ENCODE measurements at places on chromosomes 6 and 20.

DNA sequence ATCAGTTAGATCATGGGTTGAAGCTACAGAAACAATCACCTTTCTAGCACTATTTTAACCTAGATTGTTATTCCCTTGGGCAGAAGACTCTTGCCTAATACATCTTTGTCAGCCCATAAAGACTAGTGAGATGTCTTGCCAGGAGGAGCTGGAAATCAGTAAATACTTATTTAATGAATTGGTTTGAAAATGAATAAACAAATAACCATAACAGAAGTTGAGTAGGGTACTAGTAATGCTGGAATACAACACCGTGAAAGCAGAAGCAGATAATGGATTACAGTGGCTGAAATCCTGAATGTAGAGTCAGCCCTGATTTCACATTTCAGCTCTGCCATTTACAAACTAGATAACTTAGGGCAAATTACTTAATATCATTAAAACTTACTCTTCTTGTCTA is 236.1 kb downstream of the PACRG start:
- no peak for DNase-seq

GRCh38 chr20:63545814-63546213 is 1.7 kb downstream of the SRMS start:
- no peak for DNase-seq

GRCh38 chr6:48429021-48429420 is 318.0 kb upstream of the PTCHD4 start:
- DNase-seq: no peak

GRCh38 chr6:49430187-49430586 is 32.9 kb downstream of the MMUT start:
- peak; percentile 8 for DNase-seq

DNA sequence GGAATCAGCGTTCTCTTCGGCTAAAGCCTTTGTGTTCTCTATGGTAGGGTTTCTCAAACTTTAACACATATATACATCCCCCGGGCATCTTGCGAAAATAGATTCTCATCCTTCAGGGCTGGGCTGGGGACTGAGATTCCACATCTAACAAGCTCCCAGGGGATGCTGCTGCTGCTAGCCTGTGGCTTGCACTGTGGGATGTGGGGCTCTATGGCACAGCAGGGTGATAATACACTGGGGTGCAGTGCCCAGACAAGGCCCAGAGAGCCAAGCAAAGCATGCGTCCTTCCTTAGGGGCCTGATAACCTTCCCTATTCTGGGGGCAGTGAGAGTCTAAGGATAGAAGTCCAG is 102.0 kb downstream of the LAMP5 start:
- no peak for DNase-seq

- no peak for DNase-seq
Observed at GRCh38 chr6:3325210-3325609, 66.5 kb downstream of the PSMG4 start.

DNA sequence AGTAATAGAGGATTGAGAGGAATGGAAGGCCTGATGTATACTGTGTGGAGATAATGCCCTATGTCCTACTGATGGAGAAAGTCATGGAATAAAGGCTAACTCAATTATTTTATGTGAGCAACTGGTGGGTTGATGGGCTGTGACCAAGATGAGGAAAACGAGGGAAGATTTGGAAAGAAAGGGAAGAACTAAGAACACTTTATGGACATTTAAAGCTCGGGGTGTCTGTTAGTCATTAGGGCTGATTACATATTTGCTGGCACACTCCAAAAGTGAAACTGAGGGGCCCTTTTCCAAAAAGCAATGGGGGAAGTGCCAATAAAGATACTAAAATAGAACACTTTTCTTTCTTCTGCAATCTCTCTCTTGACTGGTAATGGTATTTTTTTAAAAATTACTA is 439.5 kb downstream of the PLCB1 start:
- no peak for DNase-seq

- DNase-seq: no peak
Observed at GRCh38 chr6:21109391-21110178, 484.0 kb upstream of the SOX4 start.

DNA sequence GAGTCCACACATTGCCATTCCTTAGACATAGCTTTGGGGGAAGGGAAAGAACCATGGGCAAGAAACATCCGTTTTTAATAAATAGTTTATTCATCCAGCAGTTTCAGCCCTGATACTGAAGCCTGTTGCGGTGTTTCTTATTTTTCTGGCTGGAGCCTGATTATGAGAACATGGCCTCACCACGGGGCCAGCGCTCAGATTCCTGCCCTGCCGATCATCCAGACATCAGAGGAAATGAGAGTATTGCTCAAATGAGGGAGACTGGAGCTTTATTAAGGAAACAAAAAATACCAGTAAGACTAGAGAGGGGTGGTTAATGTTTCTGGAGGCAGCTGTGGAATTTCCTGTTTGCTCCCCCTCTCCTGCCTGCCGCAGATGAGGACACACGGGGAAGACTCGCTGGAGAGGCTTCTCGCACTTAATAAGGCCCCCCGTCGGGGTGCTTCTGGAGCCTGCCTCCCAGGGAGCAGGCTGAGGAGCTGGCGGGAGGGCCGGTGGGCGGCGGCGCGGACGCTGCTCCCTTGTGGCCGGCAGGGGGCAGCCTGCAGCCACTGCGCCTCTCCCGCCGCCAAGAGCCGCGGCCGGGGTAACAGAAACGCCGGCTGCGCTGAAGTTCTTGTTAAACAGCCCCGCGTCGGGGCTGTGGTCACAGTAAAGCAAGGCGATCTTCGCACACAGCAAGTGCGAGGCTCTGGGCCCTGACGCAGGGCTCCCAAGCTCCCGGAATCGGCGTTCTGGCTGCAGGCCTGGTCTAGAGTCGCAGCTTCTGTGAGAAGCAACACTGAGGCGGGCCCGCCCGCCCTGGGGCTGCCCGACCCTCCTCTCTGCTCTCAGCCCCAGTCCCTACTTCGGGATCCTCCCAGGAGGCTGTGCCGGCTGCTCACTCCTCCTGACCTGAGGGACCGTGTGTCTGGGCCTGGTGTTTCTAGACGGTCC is 17.5 kb downstream of the LEMD2 start:
- no peak for DNase-seq

GRCh38 chr20:38083338-38084048 is 49.9 kb downstream of the RPRD1B start:
- no peak for DNase-seq

DNA sequence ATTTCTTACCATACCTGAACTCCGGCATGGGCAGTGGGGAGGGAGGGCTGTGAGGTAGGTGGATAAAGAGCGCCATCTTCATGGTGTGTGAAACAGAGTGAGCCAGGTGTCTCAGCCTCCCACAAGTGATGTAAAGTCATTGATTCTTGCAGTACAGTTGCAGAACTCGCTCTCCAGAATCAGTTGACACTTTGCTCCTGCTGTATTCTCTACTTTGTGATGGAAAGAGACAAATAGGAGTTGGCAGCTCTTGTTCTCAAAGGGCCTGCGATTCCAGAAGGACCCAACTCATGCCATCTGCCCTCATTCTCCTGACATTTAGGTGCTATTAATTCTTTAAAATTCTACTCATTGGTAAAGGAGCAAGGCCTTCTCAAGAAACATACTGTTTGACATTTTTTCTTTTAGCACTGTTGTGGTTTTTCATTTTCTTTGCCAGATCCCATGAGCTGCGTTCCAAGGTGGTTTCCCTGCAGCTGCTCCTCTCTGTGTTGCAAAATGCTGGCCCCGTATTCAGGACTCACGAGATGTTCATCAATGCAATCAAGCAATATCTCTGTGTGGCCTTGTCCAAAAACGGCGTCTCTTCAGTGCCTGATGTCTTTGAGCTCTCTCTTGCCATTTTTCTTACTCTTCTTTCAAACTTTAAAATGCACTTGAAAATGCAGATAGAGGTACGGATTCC is 49.3 kb downstream of the ARFGEF2 start:
- DNase-seq: no peak

GRCh38 chr6:169092375-169092774 is 161.3 kb downstream of the THBS2 start:
- no peak for DNase-seq

- DNase-seq: peak; percentile 84
Observed at GRCh38 chr6:155782320-155782731, 326.7 kb upstream of the NOX3 start.

DNA sequence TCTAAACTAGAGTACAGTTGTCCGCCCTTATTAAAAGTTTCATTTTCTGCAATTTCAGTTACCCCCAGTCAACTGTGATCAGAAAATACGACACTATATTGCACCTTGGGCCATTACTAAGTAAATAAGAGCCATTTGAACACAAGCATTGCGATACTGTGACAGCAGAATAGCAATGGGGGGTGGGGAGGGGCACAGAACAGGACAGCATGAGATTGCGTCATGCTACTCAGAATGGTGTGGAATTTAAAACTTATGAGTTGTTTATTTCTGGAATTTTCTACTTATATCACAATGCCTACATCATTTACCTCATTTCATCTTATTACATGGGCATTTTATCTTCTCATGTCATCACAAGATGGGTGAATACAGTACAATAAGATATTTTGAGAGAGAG is 166.3 kb downstream of the MANEA start:
- no peak for DNase-seq

GRCh38 chr20:45346291-45346718 is 1.9 kb downstream of the SDC4 start:
- no peak for DNase-seq

GRCh38 chr6:132768051-132768517 is 10.4 kb upstream of the VNN2 start:
- DNase-seq: no peak

- peak; percentile 90 for DNase-seq
Observed at GRCh38 chr6:113526553-113526952, 330.6 kb upstream of the MARCKS start.

- DNase-seq: no peak
Observed at GRCh38 chr20:62374331-62375152, 7.4 kb upstream of the LAMA5 start.

DNA sequence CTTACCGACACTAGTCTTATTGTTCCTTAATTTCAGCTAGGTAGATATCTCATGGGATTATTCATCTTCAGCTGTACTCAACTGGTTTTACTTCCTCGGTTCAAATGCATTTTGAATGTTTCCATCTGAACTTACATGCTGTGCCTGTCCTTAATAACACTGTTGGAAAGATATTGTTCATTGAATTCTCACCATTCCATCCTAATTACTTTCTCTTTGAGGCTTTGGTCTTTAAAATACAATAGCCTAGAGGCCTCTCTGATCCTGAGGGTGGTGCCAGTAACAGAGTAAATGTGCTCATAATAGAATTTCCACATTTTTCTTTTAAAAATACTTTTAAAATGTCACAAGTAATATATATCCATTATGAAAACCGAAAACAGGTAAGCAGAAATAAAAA is 54.0 kb downstream of the IL20RA start:
- no peak for DNase-seq

DNA sequence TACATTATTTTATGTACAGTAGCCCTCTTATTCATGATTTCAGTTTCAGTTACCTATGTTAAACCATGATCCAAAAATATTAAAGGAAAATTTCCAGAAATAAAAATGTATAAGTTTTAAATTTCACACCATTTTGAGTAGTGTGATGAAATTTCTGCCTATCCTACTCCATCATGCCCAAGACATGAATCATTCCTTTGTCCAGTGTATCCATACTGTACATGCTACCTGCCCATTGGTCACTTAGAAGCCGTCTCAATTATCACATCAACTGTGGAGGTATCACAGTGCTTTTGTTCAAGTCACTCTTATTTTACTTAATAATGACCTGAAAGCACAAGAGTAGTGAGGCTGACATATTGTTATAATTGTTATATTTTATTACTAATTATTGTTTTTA is 32.3 kb upstream of the PLCB4 start:
- no peak for DNase-seq

DNA sequence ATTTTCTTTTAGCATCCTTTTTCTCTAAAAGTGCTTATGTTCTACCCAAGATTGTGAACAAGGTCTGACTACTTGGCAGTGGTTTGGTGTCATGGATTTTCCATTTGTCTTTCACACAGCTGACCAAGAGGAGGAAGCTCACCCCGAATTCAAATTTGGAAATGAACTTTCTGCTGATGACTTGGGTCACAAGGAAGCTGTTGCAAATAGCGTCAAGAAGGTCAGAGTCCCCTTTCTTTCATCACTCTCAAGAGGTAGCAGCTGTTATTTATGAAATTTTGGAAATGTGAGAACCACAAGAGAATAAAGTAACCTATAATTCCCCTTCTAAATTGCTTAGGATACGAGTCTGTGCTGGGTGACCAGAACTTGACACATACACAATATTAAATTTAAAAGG is 113.0 kb upstream of the LAMP5 start:
- DNase-seq: no peak

DNA sequence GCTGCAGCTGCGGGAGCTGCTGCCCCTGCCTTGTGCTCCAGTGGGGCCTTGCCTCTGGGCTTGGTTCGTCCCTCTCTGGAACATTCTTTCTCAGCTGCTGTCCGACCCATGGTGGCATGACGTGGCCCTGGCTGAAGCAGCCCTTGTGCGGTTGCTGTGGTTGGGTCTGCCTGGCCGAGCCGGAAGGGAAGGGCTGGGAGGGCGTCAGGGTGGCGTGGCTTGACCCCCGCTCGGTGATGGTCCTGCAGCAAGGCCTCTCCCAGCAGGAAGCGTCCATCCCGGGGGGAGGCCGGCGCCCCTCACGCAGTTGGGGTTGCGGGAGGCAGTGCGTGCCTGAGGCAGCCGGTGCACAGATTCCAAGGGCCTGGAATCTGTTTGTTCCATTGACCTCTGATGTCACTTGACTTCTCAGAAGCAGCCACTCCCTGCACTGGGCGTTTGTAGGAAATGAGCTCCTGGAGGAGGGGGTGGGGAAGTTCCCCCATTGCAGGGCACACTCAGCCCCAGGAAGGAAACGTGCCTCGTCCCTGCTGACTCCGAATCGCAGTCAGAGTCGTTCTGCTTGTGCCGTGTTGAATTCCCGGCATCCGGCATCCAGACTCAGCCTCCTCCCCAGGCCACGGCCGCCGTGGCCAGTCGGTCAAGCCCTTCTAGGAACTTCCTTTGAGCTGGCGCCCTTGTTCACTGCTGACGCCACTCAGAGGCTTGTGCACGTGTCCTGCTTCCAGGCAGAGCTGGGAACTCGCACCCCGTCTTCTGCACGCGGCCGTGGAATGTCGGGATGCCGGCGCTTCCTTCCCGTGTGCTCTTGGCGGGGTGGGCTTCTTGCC is 9.7 kb upstream of the TNFRSF6B start:
- no peak for DNase-seq

- no peak for DNase-seq
Observed at GRCh38 chr6:49342410-49342809, 120.6 kb downstream of the MMUT start.

DNA sequence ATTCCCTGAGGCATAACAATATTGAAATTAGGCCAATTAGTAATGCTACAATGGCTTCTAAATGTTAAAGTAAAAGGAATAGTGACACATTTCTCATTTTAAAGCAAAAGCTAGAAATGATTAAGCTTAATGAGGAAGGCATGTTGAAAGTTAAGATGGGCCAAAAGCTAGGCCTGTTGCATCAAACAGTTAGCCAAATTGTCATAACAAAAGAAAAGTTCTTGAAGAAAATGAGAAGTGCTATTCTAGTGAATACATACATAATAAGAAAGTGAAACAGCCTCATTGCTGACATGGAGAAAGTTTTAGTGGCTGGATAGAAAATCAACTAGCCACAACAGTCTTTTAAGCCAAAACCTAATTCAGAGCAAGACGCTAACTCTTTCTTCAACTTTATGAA is 12.9 kb downstream of the OR2A4 start:
- DNase-seq: no peak

- no peak for DNase-seq
Observed at GRCh38 chr6:138346302-138347195, 31.2 kb upstream of the SMIM28 start.

GRCh38 chr6:7624796-7625710 is 35.1 kb downstream of the SNRNP48 start:
- no peak for DNase-seq

GRCh38 chr6:128541261-128541660 is 20.9 kb upstream of the PTPRK start:
- no peak for DNase-seq

GRCh38 chr6:145725570-145725969 is 9.8 kb downstream of the EPM2A start:
- no peak for DNase-seq

Data from epithelial cell of prostate (primary cell).